HS-5 (cell line): ENCODE measurements at places on chromosomes 4 and X.

- DNase-seq: no peak
These were observed 21.9 kb downstream of the RASL11B start for GRCh38 chr4:52883707-52884669.

DNA sequence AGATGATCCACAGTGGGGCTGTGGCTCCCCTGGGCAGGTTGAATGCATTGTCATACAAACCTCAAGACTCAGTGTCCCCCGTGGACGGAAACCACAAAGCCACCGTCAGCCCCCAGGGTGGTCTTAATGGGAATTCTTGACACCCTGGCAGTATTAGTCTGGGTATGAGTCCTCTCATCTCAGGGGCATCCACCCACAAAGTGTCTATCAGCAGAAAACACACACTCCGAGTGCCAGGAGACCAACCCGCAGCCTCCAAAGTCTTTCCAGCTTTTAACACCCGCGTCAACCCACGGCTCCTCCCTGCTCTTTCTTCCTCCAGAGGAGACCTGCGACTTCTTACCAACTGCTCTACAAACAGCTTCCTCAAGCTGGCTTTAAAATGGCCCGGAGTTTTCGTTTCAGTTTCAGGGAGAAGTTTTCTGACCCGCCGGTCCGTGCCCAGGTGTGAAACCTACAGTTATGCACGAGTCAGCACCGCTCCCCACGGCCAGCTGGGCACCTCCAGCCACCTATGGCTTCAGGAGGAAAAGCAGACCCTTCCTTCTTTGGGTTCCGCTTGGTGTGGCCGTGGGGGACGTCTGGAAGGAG lies 14.4 kb upstream of the ASMTL start:
- no peak for DNase-seq

DNA sequence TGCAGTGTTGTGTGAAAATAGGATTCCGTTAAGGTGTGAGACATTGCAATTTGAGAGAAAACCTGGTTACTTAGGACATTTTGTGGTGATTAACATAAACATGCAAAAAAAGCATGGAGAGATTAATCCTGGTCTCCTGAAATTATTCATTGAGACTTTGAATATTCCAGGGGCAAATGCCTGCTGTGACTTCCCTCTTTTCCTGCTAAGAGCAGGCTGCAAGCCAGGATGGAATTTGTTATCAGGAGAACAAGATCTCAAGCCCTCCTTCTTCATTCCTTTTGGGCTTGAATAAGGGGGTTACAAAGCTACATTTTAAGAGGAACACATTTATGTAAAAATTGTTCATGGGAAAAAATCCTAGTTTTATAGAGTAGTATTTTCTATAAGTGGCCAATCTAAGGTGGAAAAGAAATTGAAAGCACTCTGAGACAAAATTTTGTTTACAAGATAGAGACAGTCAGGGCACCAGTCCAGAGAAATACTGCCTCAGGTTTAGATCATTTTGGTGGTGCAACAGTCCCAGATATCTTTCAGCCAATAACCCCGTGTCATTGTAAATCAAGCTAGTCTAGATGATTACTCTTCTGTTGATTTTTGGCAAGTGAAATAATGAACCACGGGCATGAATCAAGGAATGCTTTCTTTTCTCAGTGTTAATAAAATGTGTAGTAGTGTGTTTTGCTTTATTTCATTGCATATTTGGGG lies 1528.3 kb upstream of the AGA start:
- no peak for DNase-seq

DNA sequence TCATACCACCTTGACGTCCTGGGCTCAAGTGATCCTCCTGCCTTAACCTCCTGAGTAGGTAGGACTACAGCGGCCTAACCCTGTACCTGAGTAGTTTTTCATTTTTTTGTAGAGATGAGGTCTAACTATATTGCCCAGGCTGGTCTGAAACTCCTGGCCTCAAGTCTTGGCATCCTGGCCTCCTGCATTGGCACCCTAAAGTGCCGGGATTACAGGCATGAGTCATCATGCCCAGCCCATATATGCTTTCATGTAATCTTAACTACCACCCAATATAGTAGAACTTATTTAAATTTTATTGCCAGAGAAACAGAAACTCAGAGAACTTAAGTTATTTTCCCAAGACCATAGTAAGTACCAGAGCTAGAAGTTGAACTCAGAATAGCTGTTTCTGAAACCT lies 27.1 kb downstream of the AFM start:
- no peak for DNase-seq

GRCh38 chrX:107857837-107858236 lies 32.2 kb downstream of the MID2 start:
- no peak for DNase-seq

DNA sequence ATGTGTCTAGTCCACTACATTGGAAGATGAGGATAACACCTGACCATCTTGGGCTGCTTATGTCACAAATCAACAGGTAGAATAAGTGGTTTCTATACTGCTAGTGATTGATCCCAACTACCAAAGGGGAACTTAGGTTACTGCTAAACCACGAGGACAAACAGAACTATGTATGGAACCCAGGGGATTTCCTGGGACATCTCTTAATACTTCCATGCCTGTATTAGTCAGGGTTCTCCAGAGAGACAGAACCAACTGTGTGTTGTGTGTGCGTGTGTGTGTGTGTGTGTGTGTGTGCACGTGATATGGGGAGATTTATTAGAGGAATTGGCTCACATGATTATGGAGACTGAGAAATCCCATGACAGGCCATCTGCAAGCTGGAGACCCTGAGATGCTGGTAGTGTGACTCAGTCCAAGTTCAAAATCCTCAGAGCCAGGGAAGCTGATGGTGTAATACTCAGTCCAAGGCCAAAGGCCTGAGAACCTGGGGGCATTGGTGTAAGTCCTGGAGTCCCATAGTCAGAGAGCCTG lies 16.2 kb upstream of the AFF1 start:
- DNase-seq: no peak

DNA sequence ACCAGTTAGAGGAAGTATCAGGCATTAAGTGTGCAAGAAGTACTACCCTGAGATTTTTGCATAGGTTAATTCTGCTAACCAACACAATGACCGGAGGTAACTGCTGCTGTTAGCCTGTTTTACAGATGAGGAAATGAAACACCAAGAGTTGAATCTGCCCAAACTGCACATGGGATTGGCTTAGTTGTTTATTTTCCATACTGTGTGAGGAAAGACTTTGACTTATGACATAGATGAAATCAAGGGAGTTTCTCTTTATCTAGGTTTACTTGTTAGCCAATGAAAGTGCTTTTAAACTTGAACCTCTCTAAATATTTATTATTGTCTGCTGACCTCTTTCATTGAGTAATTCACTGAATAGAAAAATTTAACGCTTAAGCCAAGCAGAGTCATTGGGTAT lies 10.3 kb downstream of the GUCY1B1 start:
- DNase-seq: no peak

GRCh38 chr4:86917212-86918039 lies 17.4 kb upstream of the AFF1 start:
- no peak for DNase-seq

DNA sequence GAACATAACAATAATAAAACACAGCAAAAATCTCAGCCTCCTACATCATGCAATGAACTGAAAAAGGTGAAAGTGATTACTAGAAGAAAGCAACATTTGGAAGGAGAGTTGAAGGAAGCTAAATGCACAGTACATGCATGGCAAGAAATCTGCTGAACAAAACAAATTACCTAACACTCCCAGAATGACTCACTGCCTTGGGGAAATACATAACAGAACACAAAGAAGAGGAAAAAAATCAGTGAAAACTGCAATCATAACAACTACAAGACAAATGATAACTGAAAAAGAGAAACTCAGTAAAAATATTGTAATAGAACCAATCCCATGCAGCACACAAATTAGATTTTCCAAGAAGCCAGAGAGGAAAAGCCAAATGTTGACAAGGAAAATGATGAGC lies 1513.2 kb downstream of the ARAP2 start:
- DNase-seq: no peak

DNA sequence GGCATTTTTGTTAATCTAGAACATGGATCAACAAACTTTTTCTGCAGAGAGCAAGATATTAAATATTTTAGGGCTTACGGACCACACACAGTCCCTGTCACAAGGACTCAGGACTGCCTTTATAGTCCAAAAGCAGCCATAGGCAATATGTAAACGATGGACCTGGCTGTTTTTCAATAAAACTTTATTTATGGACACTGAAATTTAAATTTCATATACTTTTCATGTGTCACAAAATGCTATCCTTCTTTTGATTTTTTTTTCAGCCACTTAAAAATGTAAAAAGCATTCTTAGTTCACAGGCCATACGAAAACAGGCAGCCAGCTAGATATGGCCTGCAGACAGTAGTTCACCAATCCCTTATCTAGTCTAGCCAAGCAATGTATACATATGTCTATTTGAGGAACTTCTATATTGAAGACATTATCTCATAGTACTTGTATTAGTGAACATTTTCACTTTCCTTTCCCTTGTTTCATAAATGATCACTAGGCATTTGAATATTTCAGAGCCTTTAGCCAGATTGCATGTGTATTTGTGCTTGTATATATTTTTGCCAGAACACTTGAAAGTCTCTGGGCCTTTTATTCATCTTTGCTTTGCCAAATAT lies 350.9 kb downstream of the RPA4 start:
- no peak for DNase-seq

GRCh38 chr4:161359491-161359890 lies 804.3 kb downstream of the FSTL5 start:
- DNase-seq: no peak

DNA sequence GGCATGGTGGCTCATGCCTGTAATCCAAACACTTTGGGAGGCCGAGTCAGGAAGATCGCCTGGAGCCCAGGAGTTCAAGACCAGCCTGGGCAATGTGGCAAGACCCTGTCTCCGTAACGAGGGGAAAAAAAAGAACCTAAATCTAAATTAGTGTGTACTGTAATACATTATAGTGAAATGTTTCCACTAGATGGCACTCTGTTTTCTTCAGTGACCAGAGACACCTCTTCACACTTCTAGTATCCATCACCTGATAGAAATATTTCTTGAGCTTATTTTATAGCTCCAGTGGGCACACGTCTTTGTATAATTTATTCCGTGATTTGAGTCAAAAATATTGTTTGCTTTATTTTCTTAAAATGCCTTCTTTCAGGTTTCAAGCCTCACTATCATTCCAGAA lies 600.9 kb upstream of the DIPK2B start:
- DNase-seq: no peak

DNA sequence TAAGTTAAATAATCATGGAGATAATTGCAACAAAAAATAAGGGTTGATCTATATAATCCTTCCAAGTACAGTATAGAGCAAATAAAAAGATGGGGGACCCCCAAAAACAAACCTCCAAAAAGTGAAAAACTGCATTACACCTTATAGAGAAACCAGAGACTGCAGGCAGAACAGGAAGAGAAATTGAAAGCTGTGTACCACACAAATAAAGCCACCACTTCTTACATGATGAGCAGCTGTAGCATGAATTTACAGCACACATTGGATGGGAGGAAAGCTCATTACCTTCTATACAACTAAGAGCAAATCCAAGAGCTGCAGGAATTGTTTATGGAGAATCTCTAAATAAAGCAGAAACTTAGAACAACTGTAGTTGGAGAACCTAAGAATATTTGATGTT lies 152.4 kb upstream of the PDE5A start:
- DNase-seq: no peak

DNA sequence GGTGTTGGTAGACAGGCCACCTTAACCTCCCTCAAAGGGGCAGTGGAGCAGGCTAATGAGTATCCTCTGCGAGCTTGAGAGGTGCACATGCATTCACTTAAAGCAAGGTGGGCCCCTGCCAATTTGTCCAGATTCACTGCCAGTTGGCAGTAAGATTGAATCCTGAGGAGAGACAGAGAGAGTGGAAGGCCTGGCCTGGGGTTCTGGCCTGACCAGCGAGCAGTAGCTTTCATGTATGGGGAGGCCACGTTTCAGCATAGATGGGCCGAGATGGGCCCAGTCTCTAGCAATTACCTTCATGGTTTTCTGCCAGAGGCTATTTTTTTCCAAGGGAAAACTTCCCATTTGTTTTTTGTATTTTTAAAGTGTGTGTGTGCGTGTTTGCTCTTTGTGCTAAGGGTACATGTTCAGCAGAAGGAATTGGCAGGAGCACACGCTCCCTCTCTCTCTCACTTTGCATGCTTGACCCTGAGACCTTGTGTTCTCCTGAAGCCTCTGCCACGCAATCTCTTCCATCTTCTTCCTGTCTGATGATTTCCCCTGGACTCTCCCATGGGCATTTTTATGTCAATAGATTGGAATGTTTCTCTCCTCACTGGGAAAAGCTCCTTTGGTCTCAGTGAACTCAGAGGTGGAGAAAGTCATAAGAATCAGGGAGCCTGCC lies 215.8 kb upstream of the SFRP2 start:
- DNase-seq: peak; percentile 65

DNA sequence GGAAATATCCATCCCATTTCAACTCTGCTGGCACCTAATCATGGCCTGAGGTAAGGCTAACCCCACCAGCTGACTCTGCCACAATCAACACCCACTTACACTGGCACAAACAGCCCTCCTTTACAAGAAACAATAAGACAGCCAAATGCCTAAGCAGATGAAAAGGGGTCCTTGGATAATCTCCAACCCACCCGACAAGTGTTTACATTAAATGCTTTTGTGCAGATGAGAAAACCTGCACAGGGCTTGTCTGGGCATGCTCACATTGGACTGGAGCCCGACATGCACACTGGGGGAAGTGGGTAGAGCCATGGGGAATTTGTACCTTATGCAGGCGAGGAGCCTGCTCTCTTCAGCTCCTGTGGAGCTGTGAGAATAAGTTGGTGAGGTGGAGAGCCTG lies 138.9 kb upstream of the ITM2A start:
- no peak for DNase-seq

DNA sequence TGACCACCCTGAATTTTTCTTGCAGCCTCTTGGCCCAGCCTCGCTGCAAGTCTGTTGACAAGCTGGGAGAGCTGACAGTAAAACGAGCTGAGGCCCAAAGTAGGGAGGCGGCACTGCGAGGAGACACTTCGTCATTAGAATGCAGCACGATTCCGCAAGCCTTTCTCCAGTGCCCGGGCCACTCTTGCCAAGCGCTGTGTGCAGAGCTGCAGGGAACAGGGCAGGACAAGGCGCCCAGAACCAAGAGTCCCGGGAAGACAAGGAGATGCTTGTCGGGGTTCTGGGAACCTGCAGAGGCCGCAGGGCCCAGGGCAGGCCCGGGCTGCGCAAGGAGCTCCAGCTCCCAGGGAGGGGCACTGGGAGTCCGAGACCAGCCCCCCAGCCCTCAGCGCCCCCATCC lies 187.1 kb downstream of the BCOR start:
- DNase-seq: no peak
